ENCODE measurements at places on chromosomes 11 and 22.

- DNase-seq: no peak
Measured at GRCh38 chr22:40051322-40051721, 56.6 kb downstream of the FAM83F start.

GRCh38 chr11:18063125-18063524, 17.1 kb upstream of the TPH1 start:
- DNase-seq: no peak

GRCh38 chr11:120236169-120237107, 3.5 kb upstream of the POU2F3 start:
- DNase-seq: no peak

GRCh38 chr11:2464451-2465165, 19.8 kb downstream of the KCNQ1 start:
- DNase-seq: no peak

DNA sequence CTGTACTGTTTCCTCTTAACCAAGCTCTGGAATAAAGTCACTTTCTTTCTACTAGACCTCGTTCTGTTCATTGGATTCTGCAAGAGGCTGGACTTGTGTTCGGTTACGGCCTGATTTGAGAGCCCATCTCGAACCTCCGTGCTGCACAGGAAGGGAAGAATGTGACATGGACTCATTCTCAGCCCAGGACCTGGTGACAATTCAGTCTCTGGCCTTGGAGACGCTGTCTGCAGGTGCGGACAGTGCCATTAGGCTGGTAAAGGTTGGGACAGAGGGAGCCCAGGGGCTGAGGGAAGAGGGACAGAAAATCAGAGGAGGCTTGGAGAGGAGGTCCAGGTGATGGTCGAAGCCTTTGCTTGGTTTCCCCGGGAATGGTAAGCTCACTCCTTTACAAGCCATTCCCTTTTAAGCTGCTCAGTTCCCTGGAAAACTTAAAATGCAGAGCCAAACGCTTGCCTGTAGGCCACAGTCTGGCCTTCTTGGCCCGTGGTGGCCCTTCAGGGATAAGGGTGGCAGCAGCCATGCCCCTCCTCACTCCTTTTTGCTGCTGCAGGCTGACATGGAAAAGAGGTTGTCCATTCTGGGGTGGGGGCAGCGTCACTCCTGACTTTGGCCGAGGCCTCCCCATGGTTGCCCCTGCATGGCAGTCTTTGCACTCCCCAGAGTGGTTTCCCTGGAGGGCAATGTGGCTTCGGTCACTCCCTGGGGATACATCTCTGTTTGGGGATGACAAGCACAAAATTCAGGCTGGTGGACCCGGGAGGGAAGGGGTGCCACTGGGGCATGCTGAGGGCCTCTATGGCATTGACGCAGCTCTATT, 52.3 kb downstream of the SHISAL1 start:
- DNase-seq: no peak

Measured in aorta (tissue), 5 donors.